ENCODE measurements at places on chromosomes 3 and 15.

- no peak for DNase-seq
Measured at GRCh38 chr3:37132334-37132733, 42.0 kb downstream of the LRRFIP2 start.

- DNase-seq: no peak
Measured at GRCh38 chr15:92914768-92915221, 14.7 kb downstream of the CHD2 start.

- DNase-seq: peak; percentile 54
Measured at GRCh38 chr3:127702151-127702578, 29.4 kb downstream of the ABTB1 start.

GRCh38 chr3:40267937-40268724 is 41.4 kb upstream of the EIF1B start:
- DNase-seq: no peak

DNA sequence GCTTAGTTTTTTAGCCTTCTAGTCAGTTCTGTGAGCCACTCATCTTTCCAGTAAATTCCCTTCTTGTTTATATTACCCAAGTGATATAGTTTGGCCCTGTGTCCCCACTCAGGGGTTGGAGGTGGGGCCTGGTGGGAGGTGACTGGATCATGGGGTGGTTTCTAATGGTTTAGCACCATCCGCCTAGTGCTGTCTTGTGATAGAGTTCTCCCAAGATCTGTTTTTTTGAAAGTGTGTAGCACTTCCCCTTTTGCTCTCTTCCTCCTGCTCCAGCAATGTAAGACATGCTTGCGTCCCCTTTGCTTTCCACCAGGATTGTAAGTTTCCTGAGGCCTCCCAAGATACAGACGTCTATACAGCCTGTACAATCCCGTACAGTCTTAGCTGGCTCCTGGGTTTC is 53.7 kb upstream of the INO80 start:
- no peak for DNase-seq

- no peak for DNase-seq
Measured at GRCh38 chr3:180417241-180417640, 184.7 kb upstream of the TTC14 start.

GRCh38 chr15:80837006-80837405 is 57.8 kb downstream of the CEMIP start:
- no peak for DNase-seq

DNA sequence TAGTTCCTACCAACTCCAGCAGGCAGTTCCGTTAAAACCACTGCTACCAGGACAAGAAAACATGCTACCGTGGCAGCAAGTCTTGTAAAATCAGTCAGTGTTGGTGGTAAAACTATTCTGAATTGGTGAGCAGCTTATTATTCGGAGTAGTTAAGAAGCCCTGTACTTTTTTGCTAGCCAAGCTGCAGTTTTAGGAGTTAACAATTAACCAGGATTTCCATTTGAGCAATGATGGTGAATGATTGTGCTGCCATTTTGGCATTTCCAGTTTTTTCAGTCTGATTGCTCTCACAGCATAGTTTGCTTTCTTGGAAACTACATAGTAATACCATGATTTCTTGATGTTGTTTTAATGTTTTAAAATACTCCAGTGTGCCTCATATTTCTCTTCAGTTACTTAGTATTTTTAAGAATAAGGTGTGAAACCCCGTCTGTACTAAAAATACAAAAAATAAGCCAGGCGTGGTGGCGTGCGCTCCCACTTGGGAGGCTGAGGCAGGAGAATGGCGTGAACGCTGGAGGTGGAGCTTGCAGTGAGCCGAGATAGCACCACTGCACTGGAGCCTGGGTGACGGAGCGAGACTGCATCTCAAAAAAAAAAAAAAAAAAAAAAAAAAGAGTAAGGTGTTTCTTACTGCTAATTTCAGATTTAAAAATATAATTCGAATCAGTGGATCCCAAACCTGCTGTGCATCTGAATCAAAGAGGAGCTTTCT is 43.8 kb upstream of the SCAANT1 start:
- DNase-seq: no peak

- no peak for DNase-seq
Measured at GRCh38 chr3:124663690-124664089, 66.6 kb upstream of the UMPS start.

DNA sequence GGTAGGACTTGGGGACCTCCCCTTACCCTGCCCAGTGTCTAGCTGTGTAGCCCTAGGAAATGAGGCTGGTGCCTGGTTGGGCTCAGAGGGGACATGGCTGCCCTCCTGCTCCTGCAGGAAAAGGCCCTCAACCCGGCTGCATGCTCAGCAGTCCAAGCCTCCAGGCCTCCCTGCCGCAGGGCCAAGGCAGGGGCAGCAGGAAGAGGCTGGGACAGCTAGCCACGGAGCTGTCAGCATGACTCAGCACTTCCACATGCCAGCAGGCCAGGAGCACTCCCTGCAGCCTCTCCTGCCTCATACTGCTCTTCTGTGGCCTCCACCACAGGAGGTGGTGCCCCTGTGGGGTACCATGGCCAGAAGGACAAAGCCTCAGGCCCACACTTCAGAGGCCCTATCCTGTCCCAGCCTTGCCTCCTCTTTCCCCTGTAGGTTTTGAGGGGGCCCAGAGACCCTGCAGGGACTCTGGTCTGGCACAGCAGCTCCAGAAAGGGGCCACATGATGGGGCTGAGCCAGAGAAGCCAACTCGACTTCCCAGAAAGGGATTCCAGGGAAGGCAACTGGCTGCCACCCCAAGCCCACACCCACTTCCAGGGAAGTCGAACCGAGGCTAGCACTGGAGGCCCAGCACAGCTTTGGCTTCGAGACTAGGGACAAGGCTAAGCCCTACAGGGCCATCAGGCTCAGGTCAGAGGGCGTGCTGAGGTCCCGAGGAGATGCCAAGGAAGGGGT is 19.5 kb downstream of the TKT start:
- no peak for DNase-seq

GRCh38 chr3:108899530-108899929 is 54.1 kb downstream of the GUCA1C start:
- DNase-seq: no peak

DNA sequence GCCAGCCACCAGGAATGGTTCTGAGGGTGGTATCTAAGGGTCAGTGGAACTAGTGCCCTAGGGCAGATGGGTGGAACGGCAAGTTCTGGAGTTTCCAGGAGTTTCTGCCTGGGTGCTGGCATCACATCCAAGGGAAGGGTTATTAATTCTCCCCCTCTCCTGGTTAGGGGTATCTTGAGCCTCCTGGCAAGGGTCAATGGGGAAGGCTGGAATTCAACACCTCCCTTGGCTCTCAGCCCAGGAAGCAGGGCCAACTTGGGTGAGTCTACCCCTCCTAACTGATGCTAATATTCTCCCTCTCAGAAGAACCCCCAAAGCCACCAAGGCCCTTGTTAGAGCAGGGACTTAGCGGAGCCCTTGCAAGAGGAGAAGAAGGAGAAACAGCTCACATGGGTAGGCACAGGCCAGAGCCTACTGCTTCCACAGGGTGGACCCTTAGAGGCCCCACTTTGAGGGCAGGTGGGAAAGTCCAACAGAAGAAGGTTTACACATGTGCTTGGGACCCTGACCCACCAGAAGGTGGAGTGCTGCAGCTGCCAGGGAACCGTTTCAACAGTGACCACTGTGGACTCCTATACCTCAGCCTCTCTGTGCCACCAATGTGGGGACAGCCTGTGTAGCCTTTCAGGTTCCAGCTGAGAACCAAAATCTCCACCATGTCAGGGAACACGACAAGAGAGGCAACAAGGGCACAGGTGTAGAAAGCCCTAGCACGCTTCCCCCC is 3.3 kb downstream of the TMEM115 start:
- no peak for DNase-seq

DNA sequence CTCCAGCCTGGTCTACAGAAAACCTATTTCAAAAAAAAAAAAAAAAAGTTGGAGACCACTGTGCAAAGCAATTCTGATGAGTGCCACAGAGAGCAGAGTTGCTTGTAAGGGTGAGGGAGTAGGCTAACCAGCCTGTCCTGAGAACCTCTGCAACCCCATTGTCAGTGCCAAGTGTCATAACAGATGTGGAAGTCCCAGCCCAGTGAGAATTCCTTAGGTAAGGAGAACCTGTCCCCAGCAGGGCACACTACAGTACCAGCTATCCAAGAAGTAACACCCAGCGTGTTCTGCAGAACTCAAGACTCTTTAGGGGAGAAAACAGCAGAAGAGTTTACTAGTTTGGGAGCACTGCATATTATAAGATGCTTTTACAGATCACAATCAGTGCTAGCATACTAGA is 156.3 kb downstream of the LIPC start:
- no peak for DNase-seq

DNA sequence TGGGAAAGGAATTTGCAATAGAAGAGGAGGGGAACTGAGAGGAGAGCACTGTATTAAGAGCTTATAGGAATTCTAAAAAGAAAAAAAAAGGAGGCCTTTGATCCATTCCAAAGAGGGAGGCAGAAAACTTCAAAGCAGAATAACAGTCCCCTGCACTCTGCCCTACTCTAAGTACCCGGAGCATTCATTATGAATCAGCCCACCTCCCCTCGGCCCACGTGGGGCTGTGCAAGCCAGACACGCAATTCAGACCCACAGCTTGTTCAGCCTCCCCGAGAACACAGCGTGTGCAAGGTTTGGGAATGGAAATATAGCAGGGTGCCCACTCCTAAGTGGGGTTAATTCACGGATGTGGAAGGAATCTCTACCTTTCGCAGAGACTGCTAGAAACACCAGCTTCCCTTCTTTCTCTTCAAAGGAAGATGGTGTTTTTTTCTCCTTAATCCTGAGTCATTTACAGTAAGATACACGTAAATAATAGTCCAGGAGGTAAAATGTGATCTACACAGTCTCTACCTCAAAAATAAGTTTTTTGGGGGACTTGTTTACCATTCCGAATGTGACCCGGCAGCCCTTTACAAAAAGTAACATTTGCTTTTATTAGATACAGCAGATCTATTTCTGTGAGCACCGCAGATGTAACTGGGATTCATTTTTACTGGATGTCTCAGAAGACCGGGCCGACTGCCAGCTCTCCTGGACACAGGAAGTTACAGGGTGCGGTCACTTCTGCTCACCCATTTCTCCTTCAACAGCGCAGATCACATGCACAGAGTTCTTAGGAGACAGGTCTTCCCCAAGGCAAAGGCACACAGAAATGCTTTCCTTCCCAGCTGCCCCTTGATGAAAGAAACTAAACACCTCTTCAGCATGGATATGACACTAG is 768.5 kb upstream of the CFAP20DC start:
- peak; percentile 95 for DNase-seq

DNA sequence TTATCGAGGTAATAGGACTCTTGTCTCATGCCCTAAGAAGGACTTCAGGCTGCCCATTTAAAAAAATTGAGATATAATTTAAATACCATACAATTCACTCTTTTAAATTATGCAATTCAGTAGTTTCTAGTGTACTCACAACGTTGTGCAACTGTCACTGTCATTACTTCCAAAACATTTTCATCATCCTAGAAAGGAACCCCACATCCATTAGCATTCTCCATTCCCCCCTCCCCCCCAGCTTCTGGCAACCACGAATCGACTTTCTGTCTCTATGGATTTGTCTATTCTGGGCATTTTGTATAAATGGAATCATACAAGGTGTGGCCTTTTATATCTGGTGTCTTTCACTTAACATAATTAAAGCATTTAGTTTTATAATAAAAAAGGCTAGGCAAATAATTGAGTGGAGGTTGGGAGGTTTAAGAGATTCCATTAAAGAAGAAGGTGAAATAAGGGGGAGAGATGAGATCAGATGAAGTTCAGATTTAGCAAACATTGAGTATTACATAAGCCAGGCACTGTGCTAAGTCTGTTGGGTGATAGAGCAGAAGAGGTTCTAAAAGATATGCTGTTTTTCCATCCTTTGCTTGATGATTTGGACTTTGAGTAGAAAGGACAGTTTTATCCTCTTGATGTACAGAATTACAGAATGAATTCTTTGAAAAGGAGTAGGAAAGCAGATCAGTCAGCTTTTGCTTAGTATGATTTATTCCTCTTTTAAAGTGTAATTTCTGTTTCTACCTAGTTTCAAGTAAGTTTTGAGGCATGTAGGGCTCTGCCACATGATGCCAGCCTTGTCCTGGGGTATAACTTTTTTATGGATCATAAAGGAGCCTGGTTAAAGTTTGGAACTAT is 36.3 kb downstream of the UBE2E2 start:
- DNase-seq: no peak

DNA sequence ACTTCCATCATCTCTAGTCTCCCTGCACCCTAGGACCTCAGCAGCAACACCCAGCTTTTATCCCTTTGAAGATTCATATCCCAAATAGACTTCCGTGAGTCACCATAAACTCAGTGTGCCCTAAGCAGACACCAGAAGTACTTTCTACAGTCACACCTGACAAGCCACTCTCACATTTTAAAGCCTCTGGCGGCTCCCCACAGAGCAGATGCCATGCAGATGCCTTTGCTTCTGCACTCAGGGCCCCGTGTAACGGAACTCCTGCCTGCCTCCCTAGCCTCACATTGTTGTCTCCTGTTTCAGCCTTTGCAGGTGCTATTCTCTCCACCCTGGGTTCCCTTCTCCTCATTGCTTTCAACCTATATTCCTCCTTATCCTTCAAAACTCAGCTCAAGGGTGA is 155.5 kb upstream of the SLC24A5 start:
- DNase-seq: no peak

DNA sequence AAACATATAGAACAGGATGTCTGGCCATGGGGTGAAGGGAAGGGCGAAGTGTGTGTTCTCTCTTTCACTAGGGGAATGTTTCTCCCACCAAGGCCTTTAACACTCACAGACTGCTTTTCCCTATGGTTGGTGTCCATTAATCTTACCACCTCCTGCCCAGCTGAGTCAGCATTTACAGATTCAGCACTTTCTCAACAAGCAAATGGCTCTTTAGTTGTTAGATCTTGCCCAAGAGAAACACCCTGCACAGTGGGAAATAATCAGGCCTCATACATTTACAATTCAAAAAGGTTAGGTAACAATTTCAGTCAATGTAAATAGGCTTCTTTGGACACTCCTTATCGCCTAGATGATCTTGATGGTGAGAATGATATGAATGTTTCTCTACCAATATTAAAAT is 418.2 kb downstream of the EPHA3 start:
- DNase-seq: no peak

DNA sequence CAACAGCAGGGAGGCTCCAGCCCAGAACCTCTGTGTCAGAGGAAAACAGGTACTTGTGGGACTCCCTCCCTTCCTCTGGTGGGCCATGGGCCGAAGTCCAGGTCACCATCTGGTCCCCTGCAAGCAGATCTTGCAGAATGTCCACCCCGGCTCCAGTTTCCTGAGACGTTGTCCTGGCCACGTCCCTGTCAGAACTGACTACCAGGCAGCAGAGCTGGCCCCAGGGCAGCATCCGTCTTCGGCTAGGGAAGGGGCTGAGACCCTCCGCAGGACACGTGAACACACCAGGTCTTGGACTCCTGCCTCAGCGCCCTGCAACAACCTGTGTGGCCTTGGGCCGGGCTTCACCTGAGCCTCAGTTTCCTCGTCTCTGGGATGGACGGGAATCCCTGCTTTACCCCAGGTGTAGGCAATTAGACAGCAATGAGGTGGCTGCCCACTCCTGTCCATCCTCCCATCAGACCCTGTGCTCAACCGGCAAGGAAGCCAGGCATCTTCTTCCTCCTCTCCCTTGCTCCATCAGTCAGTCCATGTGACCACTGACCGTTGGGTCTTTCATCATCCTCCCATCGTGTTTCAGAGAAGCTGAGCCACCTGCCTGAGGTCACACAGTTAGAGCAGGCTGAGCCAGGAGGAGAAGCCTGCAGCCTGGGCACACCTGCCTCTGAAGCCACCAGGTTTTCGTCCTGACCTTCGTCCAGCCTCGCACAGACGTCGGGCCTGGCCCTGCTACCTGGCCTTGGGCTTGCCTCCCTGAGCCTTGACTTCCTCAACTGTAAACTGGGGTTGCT is 8.9 kb upstream of the PRKCD start:
- DNase-seq: no peak

- DNase-seq: no peak
Measured at GRCh38 chr3:39933986-39934693, 124.7 kb downstream of the MYRIP start.

All from chondrocyte (in vitro differentiated cells).